ENCODE measurements at places on chromosomes 1 and 21. TPM values are rescaled to one million over a fixed set of nuclear protein-coding genes. Genes with fewer than 3 reads are reported as not detected.

Gene NHLH1
- polyA plus RNA-seq: 0.91 TPM

Gene ALX3
- polyA plus RNA-seq: 0.20 TPM

Gene CD84
- polyA plus RNA-seq: not detected

Gene CA14
- 105 TPM for polyA plus RNA-seq

Gene GPR25
- not detected for polyA plus RNA-seq

GRCh38 chr1:212305342-212305741, 20.1 kb downstream of the PPP2R5A start:
- H3K27me3 ChIP-seq: no peaks in the 10 kb centered on the region
- peaks cover 4% of the 10 kb centered on the region for H3K4me1 ChIP-seq

- no peaks in the 10 kb centered on the region for H3K36me3 ChIP-seq
- no peak overlapping the region for H3K27ac ChIP-seq
- DNase-seq: no peak
- H3K4me3 ChIP-seq: no peak overlapping the region
- no peaks in the 10 kb centered on the region for H3K4me1 ChIP-seq
Observed at GRCh38 chr1:9444532-9444931, 94.7 kb upstream of the SLC25A33 start.

- H3K4me1 ChIP-seq: no peaks in the 10 kb centered on the region
- H3K27ac ChIP-seq: no peak overlapping the region
- no peaks in the 10 kb centered on the region for H3K27me3 ChIP-seq
- no peak overlapping the region for H3K4me3 ChIP-seq
- no peaks in the 10 kb centered on the region for H3K36me3 ChIP-seq
- no peak for DNase-seq
Observed at GRCh38 chr1:46424730-46425129, 30.6 kb downstream of the FAAH start.

DNA sequence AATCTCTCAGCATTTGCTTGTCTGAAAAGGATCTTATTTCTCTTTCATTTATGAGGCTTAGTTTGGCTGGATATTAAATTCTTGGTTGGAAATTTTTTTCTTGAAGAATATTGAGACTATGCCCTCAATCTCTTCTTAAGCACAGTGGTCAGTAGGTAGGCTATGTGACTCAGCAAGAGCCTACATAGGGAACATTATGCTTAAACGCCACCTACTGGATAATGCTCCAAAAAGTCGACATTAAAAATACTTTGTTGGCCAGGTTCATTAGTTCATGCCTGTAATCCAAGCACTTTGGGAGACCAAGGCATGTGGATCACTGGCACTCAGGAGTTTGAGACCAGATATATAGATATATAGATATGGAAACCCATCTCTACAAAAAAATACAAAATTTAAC, 678.0 kb upstream of the USP24 start:
- H3K27ac ChIP-seq: no peak overlapping the region
- no peaks in the 10 kb centered on the region for H3K36me3 ChIP-seq
- H3K4me3 ChIP-seq: no peak overlapping the region
- DNase-seq: no peak
- no peaks in the 10 kb centered on the region for H3K4me1 ChIP-seq

GRCh38 chr1:29673669-29674626, 437.6 kb downstream of the PTPRU start:
- no peaks in the 10 kb centered on the region for H3K4me1 ChIP-seq
- no peak overlapping the region for H3K27ac ChIP-seq
- H3K4me3 ChIP-seq: no peak overlapping the region
- no peaks in the 10 kb centered on the region for H3K36me3 ChIP-seq

DNA sequence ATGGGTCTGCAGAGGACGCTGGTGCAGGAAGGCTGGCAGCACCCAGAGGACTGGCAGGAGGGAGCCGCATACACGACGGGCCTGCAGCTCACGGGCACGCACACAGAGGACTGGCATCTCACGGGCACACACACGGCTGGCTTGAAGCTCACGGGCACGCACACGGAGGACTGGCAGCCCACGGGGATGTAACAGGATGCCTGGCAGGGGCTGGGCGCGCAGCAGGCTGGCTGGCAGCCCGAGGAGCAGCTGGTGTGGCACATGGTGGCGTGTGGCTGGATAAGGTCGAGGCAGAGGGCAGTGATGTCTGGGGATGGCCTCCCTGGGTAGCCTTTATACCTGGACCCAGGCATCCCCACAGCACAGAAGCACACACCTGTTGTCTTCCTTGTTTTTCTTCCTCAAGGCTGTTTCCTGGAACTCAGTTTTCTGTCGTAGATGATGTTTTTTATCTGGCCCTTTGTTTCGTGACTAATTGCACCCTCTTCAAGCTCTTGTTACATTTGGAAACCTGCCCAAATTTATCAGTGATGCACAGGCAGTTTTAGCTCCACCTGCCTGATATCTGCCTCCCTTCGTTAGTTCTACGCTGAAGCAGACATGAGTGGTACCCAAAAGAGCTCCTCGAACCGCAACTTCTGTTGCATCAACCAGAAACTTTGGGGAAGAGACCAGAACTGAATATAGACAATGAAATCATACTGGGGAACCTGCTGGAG, at the start of gene KRTAP12-1:
Gene KRTAP12-1 (minus strand): TSS at position 303 of the 719 bp plus-strand sequence. CDS start 40 bp downstream, at position 263.
- no peak within 1 kb of the TSS for H3K27ac ChIP-seq
- DNase-seq: no peak
- no peaks in the 10 kb centered on the region for H3K36me3 ChIP-seq
- H3K27me3 ChIP-seq: no peaks in the 10 kb centered on the region

DNA sequence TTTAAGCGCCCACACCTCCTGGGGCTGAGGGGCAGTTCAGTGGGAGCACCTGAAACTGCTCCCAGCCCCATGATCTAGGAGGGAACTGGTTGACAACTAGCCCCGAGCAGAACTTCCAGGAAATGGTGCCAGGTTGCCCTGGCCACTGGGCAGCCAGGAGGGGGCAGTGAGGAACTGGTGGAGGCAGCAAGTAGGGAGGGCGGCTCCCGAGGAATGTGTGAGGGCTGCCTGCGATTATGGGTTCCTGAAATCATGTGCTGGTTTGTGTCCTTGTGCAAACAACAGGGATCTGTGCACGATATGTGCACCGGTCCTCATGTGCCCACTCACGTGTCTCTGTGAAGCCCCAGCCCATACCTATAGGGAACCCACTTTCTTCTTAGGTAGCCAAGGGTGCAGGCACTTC, 9.9 kb downstream of the GPR3 start:
- no peak overlapping the region for H3K4me3 ChIP-seq
- peaks cover 28% of the 10 kb centered on the region for H3K4me1 ChIP-seq
- 0 out of 2 replicates have a peak, but pooled peaks cover under 1% of the 10 kb centered on the region for H3K36me3 ChIP-seq

DNA sequence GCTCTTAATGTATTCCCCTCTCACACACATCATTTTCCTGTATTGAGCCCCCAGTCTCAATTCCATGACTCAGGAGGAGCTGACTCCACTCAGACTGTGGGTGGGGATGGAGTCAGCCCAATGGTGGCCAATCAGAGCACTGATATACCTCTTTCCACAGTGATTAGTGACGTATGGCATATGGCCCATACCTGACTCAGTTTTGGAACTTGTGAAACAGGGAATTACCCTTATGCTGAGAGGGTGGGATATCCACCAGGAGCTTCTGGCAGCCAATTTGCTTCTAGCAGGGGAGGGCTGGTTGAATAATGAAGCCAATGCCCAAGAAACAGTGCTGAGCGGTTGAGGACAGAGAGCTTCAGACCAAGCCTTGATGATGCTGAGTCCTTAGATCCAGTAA, 86.4 kb upstream of the SPATA6 start:
- no peak overlapping the region for H3K4me3 ChIP-seq
- H3K27me3 ChIP-seq: no peaks in the 10 kb centered on the region
- no peaks in the 10 kb centered on the region for H3K36me3 ChIP-seq

DNA sequence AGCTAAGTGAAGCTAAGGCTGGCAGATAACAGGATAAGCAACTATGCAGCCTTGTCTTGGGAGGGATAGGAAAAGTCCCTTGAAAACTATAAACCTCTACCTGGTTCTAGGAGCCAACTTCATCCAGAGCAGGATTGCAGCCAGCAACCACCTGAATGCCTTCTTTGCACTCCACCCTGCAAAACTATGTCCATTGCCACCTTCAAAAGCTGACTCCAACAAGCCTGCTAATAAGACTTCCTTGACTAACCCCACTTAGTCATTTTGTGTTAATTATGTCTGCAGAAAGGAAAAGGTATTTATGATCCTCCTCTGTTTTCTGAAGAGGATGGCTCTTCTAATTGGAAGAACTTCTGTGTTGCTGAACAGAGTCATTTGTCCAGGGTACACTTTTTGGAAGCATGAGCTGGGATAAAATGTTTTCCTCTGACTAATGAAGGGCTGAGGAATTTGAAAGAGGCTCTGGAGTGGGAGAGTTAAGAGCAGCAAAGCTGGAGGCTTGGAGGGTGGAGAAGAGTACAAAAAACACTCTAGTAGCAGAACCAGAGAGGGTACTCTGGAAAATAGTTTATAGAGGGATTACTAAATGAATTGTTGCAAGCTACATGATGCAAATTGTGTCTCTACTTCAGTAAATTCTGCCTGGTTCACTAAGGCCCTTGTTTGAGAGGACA, 9.6 kb upstream of the RIMKLA start:
- no peaks in the 10 kb centered on the region for H3K36me3 ChIP-seq
- H3K4me1 ChIP-seq: no peaks in the 10 kb centered on the region
- no peaks in the 10 kb centered on the region for H3K27me3 ChIP-seq

DNA sequence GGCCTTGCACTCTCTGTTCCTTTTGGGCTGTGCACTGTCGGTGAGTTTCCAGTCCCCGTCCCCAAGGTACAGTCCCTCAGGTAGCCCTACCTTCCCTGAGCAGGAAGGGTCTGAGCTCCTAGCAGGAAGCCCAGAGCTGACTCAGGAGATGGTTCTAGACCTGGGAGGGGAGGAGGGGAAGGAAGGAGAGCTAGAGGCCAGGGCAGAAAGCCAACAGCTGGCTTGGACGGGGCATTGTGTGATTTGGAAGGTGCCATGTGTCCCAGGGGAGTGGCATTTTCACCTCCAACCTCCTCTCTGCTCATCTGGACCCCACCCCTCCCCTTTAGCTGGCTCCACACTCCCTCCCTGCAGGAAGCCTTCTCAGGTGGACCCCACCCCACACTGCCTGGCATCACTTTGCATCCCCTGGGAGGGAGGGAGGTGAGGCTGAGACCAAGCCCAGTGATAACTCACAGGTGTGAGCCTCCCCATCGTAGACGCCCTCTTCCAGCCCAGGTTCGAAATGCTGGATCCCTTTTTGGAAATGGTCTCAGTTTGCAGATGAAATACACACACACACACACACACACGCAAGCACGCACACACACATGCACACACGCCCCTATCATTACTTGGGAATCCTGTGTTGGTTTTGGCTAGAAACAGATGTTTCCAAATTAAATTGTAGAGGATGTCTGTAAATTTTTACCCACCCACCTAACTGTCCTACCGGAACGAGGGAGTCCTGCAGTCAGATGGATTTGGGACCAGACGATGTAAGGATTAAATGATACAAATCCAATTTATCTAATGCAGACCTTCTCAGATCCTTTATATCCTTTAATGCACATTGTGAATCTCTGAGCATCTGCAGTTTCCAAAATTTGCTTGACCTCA, 19.7 kb upstream of the IFNLR1 start:
- H3K27ac ChIP-seq: no peak overlapping the region
- no peak for DNase-seq
- H3K36me3 ChIP-seq: no peaks in the 10 kb centered on the region
- no peaks in the 10 kb centered on the region for H3K27me3 ChIP-seq
- H3K4me1 ChIP-seq: no peaks in the 10 kb centered on the region

- H3K27me3 ChIP-seq: peaks cover 2% of the 10 kb centered on the region
- no peak overlapping the region for H3K4me3 ChIP-seq
- H3K36me3 ChIP-seq: no peaks in the 10 kb centered on the region
Observed at GRCh38 chr1:15391366-15391765, 18.3 kb upstream of the EFHD2 start.

GRCh38 chr1:154899041-154899440, 29.0 kb upstream of the KCNN3 start:
- H3K27me3 ChIP-seq: no peaks in the 10 kb centered on the region
- no peak for DNase-seq
- no peak overlapping the region for H3K4me3 ChIP-seq
- H3K27ac ChIP-seq: no peak overlapping the region

GRCh38 chr1:204975568-204976235, 67.3 kb upstream of the CNTN2 start:
- no peaks in the 10 kb centered on the region for H3K36me3 ChIP-seq
- H3K27me3 ChIP-seq: no peaks in the 10 kb centered on the region
- H3K4me3 ChIP-seq: no peak overlapping the region
- DNase-seq: peak; percentile 88
- H3K27ac ChIP-seq: no peak overlapping the region

DNA sequence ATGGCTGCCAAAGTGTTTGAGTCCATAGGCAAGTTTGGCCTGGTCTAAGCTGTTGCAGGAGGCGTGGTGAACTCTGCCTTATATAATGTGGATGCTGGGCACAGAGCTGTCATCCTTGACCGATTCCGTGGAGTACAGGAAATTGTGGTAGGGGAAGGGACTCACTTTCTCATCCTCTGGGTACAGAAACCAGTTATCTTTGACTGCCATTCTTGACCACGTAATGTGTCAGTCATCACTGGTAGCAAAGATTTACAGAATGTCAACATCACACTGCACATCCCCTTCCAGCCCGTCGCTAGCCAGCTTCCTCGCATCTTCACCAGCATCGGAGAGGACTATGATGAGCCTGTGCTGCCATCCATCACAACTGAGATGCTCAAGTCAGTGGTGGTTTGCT, 215.8 kb upstream of the JUN start:
- H3K27ac ChIP-seq: no peak overlapping the region
- H3K4me3 ChIP-seq: no peak overlapping the region
- no peaks in the 10 kb centered on the region for H3K4me1 ChIP-seq
- H3K27me3 ChIP-seq: no peaks in the 10 kb centered on the region

DNA sequence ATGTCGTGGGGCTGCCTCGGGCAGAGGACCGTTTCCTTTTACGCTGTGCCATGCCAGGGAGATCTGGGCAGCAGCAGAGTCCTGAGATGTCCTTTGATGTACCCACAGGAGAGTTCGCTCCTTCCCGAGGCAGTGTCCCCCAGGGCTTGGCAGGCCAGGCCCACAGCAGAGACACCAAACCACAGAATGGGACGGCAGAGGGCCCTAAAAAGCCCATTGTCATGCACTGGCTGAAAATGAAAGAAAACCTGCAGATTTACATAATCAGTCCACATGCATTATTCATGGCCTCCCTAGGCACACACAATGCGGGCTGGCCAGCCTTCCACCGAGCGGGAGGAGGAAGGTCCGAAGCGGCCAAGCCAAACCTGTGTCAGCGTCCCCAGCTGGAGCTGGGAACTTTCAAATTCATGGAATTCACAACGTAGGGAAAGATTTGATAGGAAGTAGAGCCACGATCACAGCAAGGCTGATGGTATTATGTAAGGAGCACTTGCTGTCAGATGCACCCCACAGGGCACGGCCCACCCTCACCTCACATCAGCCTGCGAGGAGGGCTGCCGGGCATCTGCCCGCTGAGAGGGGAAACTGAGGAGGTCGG, 25.3 kb upstream of the EFHD2 start:
- H3K4me1 ChIP-seq: peaks cover 27% of the 10 kb centered on the region
- H3K4me3 ChIP-seq: peak overlapping the region; percentile 36
- peaks cover 53% of the 10 kb centered on the region for H3K27me3 ChIP-seq
- DNase-seq: peak; percentile 67
- H3K27ac ChIP-seq: no peak overlapping the region
- H3K36me3 ChIP-seq: no peaks in the 10 kb centered on the region

DNA sequence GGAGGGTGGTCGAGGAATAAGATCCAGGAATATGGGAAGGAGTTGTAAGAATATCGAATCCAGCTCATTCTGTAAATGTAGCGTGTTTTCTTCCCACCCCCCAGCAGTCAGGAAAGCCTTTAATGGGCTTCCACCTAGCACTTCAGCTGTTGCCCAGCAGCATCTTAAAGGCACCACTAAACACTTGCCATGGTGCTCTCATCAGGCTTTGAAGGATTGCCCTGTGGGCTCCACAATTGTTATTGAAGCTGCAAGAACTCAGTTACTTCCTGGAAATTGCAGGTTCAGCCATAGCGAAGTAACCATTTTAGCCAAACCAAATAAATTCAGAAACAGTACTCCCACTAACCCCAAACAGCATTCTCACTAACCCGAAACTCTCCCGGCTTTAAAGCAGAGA, 511.2 kb downstream of the PLPP3 start:
- no peaks in the 10 kb centered on the region for H3K4me1 ChIP-seq
- H3K27me3 ChIP-seq: no peaks in the 10 kb centered on the region
- DNase-seq: no peak
- H3K27ac ChIP-seq: no peak overlapping the region
- H3K36me3 ChIP-seq: no peaks in the 10 kb centered on the region
- H3K4me3 ChIP-seq: no peak overlapping the region

Measured in H1 (cell line).